Large intestine (tissue), 12 donors: ENCODE measurements at places on chromosomes 12 and 14.

GRCh38 chr14:104797115-104798044, 1.8 kb upstream of the AKT1 start:
- DNase-seq = peak; percentile 52
- no peak overlapping the region for H3K4me3 ChIP-seq
- peaks cover 62% of the 10 kb centered on the region for H3K4me1 ChIP-seq
- H3K27ac ChIP-seq = peak overlapping the region; percentile 16

DNA sequence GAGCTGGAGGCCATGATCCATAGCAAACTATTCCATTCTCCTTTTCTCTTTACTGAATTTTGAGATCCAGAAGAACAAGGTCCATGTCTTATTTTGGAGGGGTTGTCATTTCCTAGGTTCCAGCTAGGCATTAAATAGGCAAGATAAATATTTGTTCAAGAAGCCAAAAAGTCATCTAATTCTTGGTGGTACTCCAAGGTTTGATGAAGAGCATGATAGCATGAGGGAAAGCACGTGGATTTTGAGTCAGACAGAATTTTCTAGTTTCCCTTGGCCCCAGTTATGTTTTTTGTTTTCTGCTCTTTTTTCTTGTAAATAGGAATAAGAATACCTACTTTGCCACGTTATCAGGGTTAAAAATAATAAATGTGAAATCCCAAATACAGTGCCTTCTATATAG, 25.5 kb upstream of the FRMD6 start:
- DNase-seq = no peak
- no peaks in the 10 kb centered on the region for H3K27me3 ChIP-seq
- no peaks in the 10 kb centered on the region for H3K4me1 ChIP-seq

GRCh38 chr12:68539615-68539952, 71.1 kb upstream of the RAP1B start:
- H3K27ac ChIP-seq = no peak overlapping the region
- no peak overlapping the region for H3K4me3 ChIP-seq
- no peaks in the 10 kb centered on the region for H3K27me3 ChIP-seq
- H3K36me3 ChIP-seq = no peaks in the 10 kb centered on the region
- peaks cover 17% of the 10 kb centered on the region for H3K4me1 ChIP-seq

DNA sequence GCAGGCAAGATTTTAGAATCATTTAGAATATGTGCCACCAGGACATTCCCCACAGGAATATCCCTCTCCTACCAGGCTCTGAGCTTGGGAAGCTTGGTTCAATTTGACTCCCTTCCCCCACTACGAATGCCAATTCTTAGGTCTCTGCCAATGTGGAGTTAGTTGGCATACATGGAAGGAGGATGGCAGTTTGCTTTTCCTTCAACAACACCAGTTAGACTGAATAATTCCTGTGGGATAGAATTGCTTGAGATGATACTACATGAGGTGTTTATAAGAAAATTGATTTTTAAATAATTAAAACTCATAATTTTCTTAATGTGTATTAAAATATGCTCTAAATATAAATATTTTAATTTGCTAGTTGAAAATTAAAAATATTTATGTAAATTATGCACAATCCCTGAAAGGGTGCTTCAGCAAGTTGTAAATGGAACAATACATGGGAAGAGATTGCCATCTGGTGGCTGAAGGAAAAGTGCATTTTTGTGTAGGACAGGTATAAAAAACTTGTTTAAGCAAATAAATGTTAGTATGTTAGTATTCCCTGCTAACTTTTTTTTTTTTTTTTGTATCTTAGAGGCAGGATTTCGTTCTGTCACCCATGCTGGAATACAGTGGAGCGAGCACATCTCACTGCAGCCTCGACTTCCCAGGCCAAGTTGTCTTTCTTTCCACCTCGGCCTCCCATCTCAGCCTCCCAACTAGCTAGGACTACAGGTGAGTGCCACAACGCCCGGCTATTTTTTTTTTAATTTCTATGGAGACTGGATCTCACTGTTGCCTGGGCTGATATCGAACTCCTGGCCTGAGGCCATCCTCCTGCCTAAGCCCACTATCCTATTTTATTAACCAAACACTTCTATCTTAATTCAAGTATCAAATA, 25.8 kb upstream of the STRAP start:
- no peak overlapping the region for H3K4me3 ChIP-seq
- peak; percentile 43 for DNase-seq
- no peak overlapping the region for H3K27ac ChIP-seq
